RWPE1 (cell line): ENCODE measurements at places on chromosomes 3 and 15.

GRCh38 chr3:190697901-190698300 is 164.6 kb downstream of the GMNC start:
- DNase-seq: no peak

DNA sequence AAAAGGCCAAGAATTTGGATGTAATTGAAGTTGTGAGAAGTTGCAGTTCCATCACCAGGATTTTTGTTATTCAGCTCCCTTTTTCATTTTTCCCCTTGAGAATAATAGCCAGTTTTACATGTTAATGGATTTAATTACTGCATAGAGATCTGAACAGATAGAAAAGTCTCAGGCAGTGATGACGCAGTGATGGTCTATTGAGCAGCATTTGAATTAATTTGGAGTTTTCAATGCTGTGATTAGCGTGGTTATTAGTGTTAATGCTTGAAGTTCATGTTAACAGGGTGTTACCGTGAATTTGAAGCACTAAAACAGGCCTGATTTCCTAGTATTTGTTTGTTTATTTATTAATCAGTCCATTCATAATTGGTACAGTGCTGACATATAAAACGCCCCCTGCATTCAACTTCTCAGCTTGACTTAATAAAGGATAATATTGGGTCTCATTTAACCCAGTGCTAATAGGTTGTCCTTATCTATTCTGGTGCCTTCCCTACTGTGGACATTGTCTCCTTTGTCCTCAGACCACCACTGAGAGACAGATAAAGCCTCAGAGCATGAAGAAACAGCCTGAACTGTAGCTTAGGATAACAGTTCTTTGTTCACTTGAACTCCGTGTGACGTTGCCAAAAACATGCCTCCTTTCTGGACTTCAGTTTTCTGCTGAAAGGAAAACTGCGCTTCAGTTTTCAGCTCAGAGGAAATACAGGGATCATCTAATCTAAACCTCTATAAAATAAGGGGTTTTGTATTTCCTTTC is 82.4 kb downstream of the RTP4 start:
- DNase-seq: no peak

DNA sequence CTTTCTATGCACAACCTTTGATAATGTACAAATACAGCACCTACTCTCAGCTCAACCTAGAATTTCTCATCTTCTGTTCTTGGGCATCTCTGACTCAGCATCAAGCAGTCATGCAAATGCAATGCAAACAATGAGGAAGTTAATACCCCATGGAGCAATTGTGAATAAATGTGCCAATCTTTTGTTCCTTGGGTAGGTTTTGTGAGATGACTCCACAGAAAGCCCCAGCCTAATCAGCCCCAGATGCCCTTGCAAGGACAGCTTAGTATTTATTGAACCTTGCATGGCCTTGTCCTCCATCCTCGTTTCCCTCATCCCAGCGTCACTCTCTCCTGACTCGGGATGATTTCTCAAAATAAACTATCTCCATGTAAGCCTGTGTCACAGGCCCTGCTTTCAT is 494.7 kb upstream of the NECTIN3 start:
- peak; percentile 72 for DNase-seq

DNA sequence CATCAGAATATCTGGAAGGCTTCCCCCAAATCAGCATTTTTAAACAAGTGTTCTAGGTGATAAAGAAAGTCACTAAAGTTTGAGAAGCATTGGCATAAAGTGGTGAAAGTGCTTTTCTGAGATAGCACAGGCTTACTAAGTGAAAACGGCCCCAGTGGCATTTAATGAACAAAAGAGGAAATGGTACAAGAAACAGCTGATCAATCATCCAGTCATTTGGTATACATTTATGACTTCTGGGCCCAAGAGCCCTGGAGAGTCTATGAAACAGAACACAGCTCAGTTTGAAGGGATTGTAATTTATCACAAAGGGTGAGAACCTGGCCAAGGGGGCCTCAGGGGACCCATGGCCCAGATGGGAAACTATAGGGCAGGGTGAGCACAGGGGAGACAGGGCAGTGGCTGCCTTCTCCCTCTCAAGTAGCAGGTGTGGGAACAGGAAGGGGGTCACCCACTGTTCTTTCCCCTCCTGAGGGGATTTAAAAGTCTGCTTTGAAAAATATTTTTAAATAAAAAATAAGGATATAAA is 265.5 kb upstream of the ROPN1 start:
- DNase-seq: no peak

GRCh38 chr15:62118520-62119226 is 46.4 kb downstream of the C2CD4B start:
- DNase-seq: no peak

GRCh38 chr3:52454938-52455282 is 494 bp upstream of the NISCH start:
- DNase-seq: no peak
